ENCODE measurements at places on chromosomes 16 and 17. TPM values are rescaled to one million over a fixed set of nuclear protein-coding genes. Genes with fewer than 3 reads are reported as not detected.

The TBC1D3C gene
- not detected for total RNA-seq

The HIGD1B gene
- 1.9 TPM for total RNA-seq

The CIITA gene
- total RNA-seq: 11.9 TPM

The SLC25A10 gene
- 2.3 TPM for total RNA-seq

The SULT1A4 gene
- 4.7 TPM for total RNA-seq

DNA sequence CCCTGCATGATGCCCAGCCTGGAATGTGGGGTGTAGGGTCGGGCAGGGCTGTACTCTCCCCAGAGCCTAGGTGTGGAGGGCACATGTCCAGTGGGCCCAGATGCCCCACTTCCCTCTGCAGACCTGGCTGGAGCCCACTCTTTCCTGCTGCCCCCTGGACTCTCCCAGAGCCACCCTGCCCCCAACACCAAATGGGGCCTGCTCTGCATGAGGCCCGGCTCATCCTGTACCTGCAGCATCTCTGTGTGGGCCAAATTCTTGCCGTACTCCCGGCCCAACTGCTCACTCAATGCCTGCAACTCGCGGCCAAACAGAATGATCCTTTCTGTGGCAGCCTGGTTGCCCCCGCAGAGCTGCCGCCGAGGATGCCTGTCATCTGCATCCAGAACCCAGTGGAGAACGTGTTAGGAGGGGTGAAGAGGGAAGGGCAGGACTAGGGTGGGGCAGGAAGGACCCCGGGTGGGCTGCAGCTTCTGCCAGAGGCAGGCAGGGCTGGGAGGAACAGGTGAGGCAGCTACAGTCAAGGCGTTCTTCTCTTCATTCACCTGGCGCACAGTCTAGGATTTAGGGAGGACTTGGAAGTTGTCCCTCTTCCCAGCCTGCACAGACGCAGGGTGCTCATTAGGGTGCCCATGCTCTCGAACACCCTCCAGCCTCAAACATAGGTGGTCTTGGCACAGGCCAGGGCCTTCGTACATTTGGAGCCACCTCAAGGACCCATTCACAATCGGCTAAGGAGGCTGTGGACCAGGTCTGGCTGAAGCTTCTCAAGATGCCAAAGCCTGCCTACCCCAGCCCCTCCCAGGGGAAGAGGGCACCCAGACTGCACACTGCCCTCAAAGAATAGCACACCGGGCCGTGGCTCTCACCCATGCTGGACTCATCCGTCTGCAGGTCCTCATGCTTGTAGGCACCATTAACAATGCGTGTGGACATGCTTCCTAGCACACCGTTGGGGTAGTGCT, 8.7 kb upstream of the GFOD2 start:
- DNase-seq: peak; percentile 67

- no peak for DNase-seq
Measured at GRCh38 chr17:73272906-73273218, 11.2 kb upstream of the CPSF4L start.

Data from posterior vena cava (tissue), 2 donors.